CD4-positive, alpha-beta T cell treated with Interleukin-21 for 1 hour (primary cell): ENCODE measurements at places on chromosomes 6 and 20.

DNA sequence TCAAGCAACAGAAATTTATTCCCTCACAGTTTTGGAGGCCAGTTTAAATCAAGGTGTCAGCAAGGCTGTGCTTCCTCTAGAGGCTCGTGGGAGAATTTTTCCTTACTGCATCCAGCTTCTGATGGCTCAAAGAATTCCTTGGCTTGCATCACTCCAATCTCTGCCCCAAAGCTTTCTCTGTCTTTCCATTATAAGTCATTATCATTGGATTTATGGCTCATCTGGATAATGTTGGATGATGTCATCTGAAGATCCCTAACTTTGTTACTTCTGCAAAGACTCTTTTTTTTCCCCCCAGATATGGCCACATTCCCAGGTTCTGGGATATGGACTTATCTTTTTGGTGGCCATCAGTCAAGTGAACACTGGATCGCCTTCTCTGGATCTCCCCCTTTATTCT lies 146.3 kb upstream of the B3GAT2 start:
- DNase-seq = no peak

- no peak for DNase-seq
Observed at GRCh38 chr6:27726619-27727023, 185.6 kb downstream of the OR2B2 start.

GRCh38 chr6:36722879-36723278 lies 25.3 kb downstream of the RAB44 start:
- no peak for DNase-seq

GRCh38 chr6:148565930-148566663 lies 180.7 kb upstream of the UST start:
- no peak for DNase-seq

DNA sequence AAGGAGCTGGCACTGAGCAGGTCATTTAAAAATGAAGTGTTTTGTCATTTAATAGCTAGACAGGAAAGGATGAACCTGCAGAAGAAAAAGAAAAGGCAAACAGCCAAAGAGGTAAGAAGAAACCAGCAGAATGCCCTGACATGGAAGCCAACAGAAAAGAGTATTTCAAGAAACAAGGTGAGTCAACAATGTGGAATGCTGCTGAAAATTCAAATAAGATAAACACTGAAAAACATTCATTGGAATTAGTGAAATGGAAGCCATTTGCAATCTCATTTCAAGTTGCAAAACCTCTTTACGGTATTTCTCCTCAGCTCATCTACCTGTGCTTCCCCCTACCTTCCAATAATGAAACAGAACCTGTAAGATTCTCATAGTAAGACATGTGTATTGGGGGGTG lies 59.6 kb downstream of the RWDD2A start:
- no peak for DNase-seq

DNA sequence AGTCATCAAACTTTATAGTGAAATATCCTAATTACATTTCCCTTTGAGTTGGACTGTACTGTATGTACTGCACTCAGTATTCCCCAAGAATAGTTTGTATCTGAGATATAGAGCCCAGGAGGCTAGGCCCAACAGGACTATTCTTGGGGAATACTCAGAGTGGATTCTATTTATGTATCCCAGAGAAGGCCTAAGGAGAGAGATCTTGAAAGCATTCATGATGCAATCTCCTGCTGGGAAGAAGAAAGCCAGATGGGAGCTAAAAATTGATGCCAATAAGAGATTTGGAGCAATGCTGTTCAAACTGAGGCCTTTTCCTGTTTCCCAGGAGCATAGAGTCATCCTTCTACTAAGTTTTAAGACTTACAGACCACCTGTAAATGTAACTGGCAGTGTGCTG lies 452.1 kb upstream of the PLCB4 start:
- DNase-seq = no peak

GRCh38 chr6:34667481-34668238 lies 28.9 kb downstream of the ILRUN start:
- no peak for DNase-seq

DNA sequence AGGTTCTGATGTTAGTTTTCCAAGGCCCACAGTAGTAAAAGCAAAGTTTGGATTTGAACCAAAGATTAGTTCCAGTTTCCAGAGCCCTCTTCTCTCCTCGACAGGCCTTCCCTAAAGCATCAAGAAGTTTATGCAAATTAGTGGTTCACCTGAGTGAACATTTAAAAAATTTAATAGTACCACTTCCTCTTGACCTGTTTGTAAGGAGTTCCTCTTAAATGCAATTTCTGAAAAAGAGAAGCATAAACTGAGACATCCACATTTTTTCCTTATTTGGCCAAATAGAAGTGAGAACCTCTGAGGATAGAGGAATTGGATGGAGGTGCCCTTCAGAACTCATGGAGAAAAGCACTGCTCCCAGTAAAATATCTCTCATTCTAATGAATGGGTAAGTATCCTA lies 1.2 kb upstream of the DSE start:
- no peak for DNase-seq

DNA sequence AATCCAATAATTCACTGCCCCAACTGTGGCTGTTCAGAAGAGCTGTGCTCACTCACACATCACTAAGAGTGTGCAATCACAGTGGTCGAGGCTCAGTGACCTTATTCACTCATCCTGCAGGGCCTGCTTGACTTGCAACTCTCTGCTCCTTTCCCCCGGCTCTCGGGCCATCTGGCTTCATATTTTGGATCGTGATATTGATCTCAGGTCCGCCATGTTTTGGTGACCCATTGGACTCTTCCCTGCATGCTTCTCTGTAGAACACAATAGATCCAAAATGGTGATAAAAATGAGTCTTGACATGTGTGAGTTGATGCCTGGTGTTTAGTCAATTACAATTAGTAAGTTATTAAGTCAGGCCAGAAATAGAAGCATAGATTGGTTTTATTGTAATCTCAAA lies 313.9 kb upstream of the SOX4 start:
- no peak for DNase-seq

DNA sequence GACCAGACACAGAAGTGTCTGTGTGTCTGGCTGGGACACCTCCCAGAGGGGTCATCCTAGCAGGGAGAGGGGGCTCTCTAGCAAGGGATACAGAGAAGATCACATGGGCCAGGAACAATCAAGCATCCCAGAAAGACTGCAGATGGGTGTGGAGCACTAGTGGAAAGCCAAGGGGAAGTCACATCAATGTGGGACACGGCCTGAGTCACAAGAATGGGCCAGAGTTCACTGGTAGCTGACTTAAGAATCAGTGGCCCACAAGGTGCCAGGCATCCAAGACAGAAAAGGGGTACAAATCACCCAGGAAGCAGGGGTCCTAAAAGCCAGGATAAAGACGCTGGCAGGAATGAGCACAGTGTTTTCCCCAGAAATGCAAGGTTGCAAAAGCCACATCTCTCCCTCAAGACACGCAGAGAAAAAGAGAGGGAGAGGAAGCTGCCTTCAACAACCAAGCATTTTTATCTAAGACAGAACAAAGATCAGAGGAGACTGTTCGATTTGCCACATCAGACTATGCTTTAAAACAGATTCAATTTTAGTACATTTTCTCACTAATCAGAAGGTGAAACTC lies 113.6 kb upstream of the DST start:
- DNase-seq = no peak

DNA sequence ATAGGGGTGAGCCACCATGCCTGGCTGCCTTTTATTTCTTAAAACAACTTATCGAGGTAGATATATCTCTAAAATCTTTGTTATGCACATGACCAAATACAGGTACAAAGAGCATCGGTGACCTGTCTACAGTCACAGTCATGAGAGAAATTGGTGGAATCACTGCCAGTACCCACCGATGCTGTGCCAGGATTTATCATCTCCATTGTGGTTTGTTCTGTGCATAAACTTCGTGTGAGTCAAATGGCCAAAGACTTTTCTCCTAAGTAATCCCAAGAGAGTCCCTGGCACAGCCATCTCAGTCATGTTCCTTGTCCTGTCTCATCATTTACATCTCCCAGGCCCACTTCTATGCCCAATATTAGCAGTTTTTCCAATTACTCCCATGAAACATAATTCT lies 9.0 kb downstream of the GSTA3 start:
- no peak for DNase-seq

DNA sequence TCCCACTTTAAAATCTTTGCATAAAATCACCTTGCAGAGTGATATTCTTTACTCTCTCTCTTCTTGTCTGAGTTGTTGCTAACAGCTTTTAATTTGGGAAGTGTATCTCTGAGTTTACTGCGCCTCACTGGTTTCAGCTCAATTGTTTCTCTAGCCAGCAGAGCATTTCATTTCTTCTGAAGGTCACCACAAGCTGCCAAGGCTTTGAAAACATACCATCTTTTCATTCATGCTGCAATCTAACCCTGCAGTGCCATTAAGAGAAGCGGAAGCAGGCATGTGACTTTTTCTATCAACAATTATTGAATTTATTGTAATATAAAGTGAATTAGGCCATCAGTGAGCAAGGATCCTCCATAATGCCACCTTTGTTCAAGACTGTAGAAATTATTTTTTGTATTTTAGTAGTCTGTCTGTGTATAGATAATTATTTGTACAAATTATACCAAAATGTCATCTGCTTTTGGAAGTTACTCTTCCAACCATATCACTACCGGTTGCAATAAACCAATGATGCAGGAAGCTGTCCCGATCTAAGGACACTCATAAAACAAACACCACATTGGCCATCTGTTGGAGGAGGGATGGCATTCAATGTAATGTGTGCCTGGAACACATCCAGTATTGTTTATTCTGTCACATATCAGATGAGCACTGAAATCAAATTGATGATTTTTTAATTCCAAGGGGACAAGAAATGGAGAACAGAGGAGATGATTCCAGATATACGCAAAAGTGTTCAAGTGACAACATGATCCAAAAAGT lies 26.8 kb downstream of the HS3ST5 start:
- DNase-seq = no peak

DNA sequence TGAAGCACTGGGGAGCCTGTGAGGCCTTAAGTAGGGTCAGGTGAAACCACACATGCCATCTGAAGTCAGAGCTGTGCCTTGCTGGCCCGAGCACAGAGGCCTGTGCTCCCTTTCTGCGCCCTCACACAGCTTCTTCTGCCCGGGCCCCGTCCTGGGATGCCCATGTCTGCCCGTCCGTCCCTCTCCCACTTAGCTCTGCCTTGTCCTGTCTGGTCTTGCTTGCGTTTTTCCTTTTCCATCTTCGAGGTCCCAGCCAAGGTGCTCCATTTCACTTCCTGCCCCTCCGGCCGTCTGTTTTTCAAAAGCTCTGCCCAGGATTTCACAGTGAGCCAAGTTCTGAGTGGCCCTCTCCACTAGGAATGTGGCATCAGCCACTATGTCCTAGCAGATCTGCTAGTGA lies 45.6 kb downstream of the PYGB start:
- no peak for DNase-seq

- DNase-seq = no peak
Observed at GRCh38 chr6:128655978-128656498, 135.6 kb upstream of the PTPRK start.

DNA sequence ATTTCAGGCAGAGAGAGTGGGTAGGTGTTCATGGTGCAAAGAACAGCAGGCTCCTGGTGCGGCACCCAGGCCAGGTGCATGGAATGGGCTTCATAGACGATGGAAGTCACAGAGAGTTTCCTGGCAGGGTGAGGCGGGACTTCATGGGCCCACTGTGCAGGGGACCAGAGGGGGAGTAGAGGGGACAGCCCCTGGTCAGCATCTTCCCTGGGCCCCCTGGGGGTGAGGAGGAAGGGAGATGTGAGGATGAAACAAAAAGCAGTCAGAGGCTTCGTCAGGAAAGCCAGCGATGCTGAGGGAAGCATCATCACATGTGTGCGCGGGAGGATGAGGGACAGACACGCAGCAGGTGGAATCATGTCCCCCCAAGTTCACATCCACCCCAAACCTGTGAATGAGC lies 2.4 kb upstream of the THBS2 start:
- no peak for DNase-seq

DNA sequence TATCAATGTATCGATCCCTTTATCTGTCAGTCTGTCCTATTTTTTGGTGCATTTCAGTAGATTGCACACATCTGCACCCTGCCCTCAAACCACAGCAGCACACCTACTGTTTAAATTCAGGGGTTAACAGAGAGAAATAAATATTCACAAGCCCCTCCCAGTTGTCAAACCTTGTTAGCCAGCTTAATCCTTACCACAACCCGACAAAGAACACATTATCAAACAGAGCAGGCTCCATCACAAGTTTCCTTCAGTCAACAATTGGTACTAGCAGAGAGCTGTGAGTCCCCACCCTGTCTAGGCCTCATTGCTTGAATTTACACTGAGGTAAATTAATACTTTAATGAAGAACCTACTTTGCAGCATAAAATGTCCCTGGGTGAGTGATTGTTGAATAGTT lies 249.8 kb downstream of the FNDC1 start:
- DNase-seq = no peak

- DNase-seq = no peak
Observed at GRCh38 chr6:157647261-157647915, 175.7 kb upstream of the SNX9 start.

GRCh38 chr6:108622641-108623298 lies 62.1 kb downstream of the FOXO3 start:
- no peak for DNase-seq

DNA sequence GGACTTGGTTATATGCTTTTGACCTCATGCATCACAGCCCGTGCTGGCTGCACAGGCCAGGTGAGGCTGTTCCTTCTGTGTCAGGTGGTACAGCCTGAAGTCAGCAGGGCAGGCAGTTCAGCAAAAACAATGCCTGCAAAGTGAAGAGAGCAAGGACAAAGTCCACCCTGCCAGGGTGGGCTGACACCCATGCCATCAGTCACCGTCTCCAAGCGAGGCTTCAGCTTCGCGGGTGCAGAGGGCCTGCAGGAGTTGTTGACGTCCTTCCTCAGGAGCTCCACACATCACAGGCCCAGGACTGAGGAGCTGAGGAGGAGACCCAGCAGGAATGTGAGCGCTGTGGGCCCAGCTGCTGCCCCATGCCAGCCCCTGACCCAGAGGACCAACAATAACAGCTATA lies 111.3 kb downstream of the SASH1 start:
- no peak for DNase-seq

DNA sequence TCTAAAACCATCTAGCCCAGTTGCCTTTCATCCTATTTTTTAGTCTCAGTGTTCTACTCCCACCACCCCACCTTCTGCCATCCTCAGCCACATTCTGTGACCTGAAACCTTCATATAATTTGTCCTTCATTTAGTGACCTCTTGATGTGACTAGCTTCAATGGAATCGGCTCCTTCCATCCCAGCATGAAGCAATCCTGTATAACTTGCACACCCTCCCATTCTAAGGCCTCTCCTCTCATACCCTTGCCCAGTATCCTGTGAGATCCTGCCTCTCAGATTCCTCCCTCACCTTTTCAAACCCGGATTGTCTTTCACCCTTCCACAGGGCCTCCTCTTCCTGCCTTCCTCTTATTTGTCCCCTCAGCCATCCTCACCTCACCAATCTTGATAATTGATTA lies 3.1 kb downstream of the ZNF76 start:
- no peak for DNase-seq

DNA sequence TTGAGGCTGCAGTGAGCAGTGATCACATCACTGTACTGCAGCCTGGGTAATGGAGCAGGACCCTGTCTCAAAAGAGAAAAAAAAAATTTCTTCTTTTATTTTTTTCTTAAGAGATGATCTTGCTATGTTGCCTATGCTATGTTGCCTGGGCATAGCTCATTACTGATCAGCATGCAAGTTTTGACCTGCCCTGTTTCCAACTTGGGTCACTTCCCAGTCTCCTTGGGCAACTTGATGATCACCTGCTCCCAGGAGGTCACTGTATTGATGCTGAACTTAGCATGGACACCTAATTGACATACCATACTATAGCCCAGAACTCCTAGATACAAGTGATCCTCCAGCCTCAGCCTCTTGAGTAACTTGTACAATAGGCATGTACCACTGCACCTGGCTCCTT lies 30.7 kb upstream of the NANP start:
- no peak for DNase-seq

- DNase-seq = peak; percentile 24
Observed at GRCh38 chr6:142387997-142388815, 86.4 kb downstream of the ADGRG6 start.
